NCI-H187 (cell line): ENCODE measurements at places on chromosomes 11 and 22.
A peak's percentile ranks its signal among the peaks of the same experiment; 100 is the strongest.

- peak; percentile 71 for DNase-seq
Observed at GRCh38 chr11:111918390-111919256, at the start of gene C11orf52. C11orf52 (plus strand) TSS chr11:111918913; CDS start chr11:111918973, 60 bp downstream.

DNA sequence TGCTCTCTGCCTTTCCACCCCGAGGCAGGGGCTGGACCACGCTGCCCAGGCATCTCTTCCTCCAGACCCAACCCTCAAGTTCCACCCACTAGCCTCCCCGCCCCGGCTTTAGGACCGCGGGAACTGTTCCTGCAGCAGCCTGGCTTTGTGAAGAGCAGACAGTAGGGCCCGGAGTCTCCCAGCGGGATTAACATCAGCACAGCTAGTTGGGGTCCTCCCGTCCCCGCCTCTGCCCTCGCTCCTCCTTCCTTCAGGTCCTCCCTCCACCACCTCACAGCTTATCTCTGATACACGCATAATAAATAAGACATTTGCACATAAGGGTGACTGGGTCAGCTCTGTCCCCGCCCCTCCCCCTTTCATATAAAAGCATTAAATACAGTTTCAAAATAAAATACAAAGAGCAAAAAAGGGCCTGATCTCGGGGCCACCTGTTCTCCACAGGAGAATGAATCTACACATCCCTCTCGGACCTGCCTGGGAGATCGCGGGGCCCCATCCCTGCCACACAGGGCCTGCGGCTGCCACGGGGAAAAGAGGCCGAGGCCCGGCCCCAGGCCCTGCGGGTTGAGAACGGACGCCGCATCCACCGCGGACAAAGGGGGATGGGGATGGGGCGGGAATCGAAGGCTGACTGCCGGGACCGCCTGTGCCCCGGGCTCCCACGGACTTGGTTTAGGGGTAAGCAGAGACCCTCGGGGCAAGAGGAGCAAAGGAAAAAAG is 6.5 kb downstream of the ZFTA start:
- DNase-seq: no peak

GRCh38 chr11:65786008-65786785 is 666 bp upstream of the OVOL1 start:
- no peak for DNase-seq

- DNase-seq: no peak
Observed at GRCh38 chr22:19204640-19205039, 26.1 kb upstream of the SLC25A1 start.

DNA sequence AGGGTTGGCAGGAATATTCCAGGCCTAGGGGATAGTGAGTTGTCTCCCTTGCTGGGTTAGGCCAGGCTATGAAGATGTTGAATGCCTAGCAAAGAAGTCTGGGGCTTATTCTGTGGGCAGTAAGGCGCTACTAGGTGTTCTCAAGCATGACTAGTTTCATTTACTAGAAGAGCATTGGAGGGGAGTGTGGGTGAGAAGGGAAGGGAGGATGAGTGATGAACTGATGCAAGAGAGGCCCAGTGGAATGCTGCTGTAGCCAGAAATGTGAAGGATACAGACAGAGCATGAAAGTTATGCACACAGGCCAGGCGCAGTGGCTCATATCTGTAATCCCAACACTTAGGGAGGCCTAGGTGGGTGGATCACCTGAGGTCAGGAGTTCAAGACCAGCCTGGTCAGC is 33.5 kb downstream of the POU2F3 start:
- no peak for DNase-seq

DNA sequence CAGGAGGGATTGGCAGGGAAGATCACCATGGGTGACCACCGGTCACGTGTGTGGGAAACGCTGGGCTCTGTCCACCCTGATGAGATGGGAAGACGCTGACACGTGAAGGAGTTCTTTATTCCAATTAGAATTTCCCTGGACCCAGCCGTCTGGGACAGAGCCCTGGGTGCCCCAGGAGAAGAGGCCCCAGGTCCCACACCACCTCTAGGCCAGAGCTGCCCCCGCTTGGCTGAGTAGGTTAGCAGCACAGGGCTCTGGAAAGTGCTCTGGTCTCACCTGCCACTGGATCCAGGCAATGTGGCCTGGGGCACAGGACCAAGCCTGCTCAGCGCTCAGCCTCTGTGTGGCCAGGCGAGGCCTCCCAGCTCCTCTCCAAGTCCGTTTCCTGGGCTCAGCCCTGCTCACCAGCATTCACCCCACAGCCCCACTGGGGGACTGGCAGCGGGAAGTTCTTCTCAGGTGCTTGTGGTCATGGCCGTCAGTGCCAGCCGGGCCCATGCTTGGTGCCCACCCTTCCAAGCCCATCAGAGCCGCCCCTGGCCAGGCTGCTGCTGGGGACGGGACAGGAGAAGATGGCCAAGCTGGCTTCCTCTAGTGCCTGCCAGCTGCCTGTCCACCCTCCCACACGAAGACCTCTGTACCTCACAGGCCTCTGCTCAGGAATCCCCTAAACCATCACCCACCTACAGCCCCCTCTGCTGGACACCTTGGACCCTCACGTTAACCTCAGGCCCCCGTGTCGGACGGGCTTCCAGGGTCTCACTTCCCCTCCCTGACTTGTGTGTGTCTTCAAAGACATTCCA is 62.5 kb upstream of the FGF3 start:
- no peak for DNase-seq

DNA sequence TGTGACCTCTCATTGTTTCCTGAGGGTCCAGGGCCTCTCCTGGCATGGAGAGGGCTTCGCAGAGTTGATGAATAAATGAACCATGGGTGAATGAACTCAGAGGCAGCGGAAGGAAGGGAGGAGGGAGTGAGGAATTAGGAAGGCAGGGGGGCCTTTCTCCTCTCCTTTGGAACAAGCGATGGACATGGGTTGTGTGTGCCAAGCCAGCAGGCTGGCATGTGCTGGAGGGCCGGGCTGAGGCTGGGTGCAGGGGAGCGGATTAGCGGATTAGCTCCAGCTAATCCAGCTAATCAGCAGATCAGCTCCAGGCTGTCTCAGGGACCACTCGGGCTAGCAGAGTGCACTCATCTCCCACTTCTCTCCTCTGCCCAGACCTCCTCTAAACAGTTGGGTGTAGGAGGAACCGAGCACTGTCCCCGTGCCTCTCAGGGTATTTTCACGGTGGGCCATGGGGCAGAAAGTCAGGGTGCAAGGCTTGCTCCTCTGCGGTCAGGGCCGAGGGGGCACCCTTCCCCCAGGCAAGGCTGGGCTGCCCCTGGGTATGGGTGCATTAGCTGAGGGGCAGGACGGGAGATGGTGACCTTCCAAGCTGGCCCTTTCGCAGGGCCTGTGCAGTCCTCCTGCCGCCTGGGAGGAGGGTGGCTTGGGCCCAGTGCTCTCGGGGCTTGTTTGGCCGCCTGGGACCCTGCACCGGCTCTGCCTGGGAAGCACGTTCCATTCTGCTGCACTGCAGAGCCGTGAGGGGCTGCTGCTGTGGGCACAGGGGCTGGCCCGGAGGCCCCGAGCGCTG is 120.3 kb upstream of the B3GAT1 start:
- DNase-seq: no peak

- DNase-seq: no peak
Observed at GRCh38 chr22:50302041-50302541, 5.4 kb downstream of the PLXNB2 start.

GRCh38 chr11:69368119-69368880 is 74.3 kb downstream of the MYEOV start:
- DNase-seq: no peak

DNA sequence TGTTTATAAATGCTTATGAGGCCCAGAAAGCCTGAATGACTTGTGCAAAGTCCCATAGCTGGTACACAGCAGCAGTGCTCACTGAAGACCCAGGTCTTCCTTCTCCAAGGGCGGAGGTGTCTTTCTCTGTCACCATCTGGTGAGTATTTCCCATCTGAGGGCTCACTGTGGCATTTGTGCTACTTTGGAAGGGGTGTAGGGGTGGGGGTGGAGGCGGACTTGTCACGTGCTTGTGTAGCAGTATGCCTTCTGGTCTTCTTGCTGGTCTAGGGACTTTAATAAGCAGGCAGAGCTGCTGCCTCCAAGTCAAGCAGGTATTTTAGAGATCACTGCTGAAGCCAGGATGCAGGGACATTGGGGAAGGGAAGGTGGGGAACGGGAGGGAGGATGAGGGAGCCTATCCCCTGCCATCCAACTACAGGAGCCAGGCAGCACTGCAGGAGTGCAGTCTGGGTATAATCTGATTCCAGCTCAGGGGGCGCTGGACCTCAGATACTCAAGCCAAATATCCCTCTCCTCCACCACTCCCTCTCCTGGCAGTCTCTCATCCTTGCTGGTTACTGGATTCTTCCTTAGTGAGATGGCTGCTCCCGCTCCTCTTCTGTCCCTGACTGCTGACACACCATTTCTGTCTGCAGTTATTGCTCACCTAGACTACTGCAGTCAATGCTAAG is 3.4 kb downstream of the ABCC8 start:
- DNase-seq: no peak

GRCh38 chr11:78901831-78902230 is 327.2 kb upstream of the NARS2 start:
- DNase-seq: no peak

- DNase-seq: no peak
Observed at GRCh38 chr11:93570759-93571413, 27.7 kb upstream of the SMCO4 start.

DNA sequence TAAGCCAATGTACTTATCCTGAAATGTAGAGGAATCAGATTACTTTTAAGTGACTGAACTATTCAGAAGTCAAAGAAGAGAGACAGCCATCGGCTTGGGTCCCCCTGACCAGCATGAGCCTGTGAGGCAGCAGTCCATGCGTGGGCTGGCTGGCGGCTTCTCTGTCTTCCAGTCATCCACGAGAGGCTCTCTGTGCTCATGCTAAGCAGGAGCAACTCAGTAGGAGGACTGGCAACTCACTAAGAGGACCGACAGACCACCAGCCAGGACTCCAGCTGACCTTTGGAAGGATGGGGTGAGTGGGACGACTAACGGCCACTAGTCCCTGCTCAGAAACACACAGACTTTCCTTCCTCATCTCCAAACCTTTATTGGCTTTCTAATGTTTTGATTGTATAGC is 43.6 kb downstream of the ARFGAP3 start:
- DNase-seq: no peak

GRCh38 chr11:74269161-74269811 is 42.2 kb downstream of the P4HA3 start:
- no peak for DNase-seq

DNA sequence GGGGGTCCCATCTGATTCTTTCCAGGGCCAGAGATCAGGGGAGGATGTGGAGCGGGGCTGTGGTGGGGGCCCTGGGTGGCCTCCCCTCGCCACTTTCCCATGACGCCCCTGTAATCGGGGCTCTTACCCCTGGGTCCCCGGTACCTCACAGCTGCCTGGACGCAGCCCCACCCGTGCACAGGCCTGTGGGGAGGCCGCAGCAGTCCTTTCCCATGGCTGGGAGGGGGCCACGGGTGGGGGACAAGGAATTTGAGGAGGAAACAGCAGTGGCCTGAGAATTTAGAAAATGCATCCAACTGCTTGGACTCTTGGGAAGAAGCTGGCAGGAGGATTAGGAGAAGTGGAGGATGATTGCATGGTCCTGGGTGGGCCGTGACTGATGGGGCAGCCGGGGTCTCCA is 18.0 kb downstream of the H19 start:
- DNase-seq: no peak

DNA sequence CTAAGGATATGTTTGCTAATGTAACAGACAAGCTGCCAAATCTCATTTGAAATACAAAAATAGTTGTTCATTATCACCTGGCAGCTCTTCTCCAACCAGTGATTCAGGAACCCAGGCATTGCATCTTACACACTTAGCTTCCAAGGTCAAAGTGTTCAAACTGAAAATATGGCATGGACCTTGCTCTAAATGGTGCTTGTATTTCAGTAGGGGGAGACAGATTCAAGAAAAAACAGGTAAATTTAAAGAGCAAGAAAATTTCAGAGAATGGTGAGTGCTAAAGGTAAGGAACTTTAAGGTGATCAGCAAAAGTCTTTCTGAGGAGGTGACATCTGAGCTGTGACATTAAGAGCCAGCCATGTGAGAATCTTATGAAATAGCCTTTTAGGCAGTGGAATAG is 82.8 kb upstream of the E2F8 start:
- DNase-seq: no peak

- no peak for DNase-seq
Observed at GRCh38 chr11:67647471-67647870, 3.1 kb downstream of the ACY3 start.

GRCh38 chr11:35424157-35424940 is 5.0 kb upstream of the SLC1A2 start:
- DNase-seq: no peak

DNA sequence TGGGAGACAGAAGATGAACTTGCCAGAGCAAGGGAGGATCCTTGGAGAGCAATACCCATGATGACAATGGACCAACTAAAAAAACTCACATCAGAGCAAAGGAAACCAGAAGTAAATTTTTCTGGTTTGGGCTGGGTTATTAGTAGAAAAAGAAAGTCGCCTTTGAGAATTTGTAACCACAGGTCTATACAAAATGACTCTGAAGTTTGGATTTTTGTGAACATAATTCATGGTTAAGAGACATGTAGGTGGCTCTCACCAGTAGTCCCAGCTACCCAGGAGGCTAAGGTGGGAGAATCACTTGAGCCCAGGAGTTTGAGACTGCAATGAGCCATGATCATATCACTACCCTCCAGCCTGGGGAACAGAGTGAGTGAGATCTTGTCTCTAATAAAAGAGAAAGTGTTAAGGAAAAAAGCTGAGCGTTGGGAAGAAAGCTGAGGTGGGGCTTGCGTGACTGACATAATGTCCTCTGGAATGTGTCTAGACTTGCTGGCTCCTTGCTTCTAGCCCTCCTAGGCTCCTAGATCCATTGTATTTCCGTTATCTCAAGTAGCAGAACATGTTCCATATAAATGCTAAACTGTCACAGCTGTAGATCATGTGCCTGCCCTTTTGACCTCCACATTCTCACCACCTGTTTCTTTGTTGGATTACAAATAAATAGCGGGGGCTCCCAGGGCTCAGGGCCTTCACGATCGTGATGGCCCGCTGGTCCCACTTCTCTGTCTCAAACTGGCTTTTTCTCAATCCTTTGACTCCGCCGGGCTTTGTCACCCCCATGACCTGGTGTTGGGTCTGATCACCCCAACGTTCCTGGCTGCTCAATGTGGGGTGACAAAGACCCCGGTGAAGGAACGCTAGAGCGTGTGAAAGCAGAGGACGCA is 56.2 kb upstream of the SC5D start:
- no peak for DNase-seq
